ENCODE measurements at places on chromosomes 12 and 14. TPM values are rescaled to one million over a fixed set of nuclear protein-coding genes. Genes with fewer than 3 reads are reported as not detected.

DNA sequence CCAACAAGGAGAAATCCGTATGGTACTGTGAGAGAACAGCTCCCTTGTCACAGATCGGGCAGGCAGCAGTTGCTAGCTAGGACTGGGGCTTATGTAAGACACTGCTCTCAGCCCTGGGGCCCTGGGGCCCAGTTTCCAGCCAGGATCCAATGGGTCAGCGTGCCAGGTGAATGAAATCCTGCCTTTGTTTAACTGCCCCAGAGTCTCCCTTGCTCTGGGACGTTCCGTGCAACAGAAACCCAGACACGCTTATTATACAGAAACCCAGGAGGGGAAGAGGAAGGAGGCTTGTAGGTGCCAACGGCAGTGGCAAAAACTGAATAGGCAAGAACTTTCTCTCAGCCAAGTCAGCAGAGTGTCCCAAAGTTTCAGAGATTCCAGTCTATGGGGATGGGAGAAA, 110.6 kb downstream of the DIO2 start:
- DNase-seq: no peak

DNA sequence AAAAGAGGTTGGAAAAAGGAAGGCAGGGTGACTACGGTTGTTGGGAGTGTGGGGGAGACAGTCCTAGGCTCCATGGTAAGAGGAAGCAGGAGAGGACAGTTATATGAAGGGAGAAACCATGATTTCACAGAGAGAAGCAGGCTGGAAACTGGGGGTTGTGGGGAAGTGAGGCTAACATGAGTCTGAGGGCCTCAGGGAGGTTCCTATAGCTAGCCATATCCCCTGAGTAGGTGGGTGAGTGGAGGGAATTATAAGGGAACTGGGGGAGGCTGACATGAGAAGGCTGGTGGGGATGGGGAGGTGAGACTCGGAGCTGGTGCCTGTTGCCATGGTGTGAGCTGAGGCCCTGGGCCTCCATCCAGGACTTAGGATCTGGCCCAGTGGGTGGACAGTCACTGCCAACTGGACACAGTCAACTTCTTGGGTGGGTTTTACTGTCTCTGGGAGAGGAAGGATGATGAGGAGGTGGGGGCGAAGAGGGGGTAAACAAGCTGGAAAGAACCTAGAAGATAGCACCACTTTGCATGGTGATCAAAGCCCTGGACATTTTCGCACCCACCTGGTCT, 1.4 kb downstream of the RNASE13 start:
- DNase-seq: no peak

- no peak for DNase-seq
These were observed 128.8 kb downstream of the ITPR2 start for GRCh38 chr12:26704214-26704613.

The ERP29 gene
- 55.0 TPM for total RNA-seq

The LIN7A gene
- total RNA-seq: 14.4 TPM

DNA sequence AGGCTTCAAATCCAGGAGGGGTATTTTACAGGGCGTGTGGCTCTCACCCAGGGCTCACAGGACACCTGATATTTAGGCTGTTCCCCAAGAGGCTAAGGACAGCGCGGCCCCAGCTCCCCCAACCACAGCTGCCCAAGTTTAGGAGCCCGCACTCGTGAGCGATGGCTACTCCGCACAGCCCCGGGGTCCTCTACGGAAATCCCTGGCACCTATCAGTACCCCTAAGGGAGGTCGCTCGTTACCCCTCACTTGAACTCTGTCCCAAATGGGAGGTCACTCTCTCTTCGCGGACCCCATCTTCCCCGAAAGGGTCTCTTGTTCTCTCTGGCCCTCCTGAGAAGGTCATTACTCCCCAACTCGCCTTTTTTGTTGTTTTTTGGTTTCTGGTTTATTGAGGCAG, 708 bp upstream of the P2RX4 start:
- no peak for DNase-seq

DNA sequence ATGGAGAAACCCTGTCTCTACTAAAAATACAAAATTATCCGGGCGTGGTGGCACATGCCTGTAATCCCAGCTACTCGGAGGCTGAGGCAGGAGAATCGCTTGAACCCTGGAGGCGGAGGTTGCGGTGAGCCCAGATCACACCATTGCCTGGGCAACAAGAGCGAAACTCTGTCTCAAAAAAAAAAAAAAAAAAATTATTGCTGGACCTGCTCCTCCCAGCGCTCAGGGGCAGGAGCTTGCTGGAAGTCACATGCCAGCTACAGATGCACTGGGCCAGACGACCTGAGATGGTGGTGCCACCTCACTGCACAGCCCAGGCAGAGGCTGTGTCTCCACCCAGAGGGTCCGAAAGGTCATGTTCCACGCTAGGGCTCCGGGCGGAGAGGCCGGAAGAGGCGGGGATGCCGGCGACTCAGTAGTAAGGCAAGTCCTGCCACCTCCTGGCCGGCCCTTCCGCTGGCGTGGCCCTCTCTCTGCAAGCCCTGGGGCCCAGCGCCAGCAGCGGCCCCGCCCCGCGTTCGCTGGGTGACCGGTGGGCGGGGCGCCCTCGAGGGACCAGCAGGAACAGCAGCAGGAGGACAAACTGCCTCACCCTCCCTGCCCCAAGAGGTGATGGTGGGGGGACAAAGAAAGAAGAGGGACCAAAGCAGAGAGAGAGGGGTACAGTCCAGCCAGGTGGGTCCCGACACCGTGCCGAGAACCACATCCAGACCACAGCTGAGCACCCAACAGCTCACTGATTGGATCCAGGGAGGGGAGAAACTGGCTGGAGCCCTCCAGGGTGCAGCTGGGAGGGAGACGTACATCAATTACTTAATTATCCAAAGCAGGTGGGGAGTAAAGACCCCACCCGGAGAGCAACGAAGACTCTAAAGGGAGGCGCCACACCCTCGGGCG, 3.6 kb upstream of the RHOF start:
- DNase-seq: peak; percentile 99

The RIMKLB gene
- 9.7 TPM for total RNA-seq

DNA sequence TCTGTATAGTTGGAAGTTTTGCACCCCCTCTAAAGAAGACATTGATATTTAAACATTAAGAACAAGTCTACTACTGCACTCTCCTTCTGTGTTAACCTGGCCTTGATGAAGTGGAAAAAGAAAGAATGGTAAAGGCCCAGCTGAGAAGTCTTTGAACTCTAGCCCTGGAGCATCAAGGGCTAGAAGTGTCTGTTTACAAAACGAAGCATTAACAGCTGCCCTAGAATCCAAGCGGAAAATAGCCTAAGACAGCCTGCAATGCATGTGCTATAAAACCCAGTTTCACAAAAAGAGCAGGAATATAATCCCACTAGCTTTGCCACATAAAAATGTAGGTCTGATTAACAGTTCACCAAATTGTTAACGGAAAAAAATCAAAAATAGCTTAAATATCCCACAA, 60.5 kb downstream of the NUMB start:
- DNase-seq: no peak

The TAS2R30 gene
- 0.72 TPM for total RNA-seq

DNA sequence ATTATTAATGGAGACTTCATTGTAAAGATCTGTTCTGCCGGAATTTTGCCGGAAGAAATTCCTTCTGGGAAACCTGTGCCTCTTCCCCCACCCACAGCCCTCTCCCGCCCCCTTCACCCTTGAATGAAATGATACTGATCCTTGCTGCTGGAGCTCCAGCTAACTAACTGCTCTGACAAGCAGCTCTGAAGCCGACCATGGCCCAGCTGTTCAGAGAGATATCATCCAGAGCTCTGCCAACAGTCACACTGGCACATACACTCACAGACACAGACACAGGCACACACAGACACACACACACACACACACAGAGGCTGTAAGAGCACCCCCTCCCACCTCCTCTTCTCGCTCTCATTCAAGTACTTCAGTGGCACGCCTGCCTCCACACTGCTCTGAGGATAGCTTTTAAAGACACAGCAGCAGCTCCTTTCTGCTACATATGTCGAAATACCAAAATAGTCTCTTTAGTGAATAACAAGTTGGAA, 88.6 kb downstream of the R3HDM2 start:
- DNase-seq: peak; percentile 36

- no peak for DNase-seq
These were observed 204.1 kb downstream of the GXYLT1 start for GRCh38 chr12:41940571-41940970.

The CINP gene
- 33.7 TPM for total RNA-seq

GRCh38 chr12:67220065-67220464, 49.1 kb upstream of the CAND1 start:
- DNase-seq: peak; percentile 26

The DAO gene
- total RNA-seq: not detected

- no peak for DNase-seq
These were observed 41.2 kb upstream of the C12orf75 start for GRCh38 chr12:105289114-105289904.

DNA sequence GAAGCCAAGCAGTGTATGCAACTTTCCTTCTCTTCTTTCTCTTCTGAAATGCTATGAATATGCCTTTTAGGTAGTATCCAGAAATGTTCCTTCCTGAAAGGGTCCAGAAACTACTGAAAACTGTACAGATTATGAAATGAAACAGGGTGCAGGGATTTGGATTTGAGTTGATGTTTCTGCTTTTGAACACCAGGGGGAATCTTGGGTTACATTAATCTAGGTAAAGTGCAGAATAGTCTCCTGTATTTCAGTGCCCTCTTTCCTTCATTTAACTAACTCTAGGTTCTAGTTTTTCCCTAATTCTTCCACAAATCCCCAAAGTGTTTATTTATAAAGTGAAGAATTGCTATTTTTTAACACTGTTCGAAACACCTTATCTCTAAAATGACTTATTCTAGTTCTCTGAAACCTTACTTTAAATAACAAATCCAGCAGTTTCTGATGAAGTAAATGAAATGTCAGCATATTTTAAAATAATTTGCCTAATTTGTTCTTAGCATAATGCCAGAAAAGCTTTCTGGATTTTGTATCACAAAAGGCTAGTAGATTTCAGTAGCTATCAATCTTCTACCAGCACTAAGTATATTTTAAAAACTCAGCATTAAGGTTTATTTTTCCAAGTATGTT, 111.9 kb downstream of the LRRK2 start:
- DNase-seq: no peak

Measured in left ventricle myocardium superior (tissue), 1 donor.